Adipocyte (in vitro differentiated cells): ENCODE measurements at places on chromosomes 12 and 14.
A peak's percentile ranks its signal among the peaks of the same experiment; 100 is the strongest.

GRCh38 chr14:103830511-103831270 lies 16.7 kb downstream of the PPP1R13B start:
- no peak for DNase-seq

GRCh38 chr14:26008290-26008689 lies 589.5 kb downstream of the NOVA1 start:
- no peak for DNase-seq

- DNase-seq: peak; percentile 15
These were observed 12.2 kb downstream of the RERG start for GRCh38 chr12:15208871-15209656.

GRCh38 chr12:112906712-112907414 lies at the start of gene OAS1:
TSS of gene OAS1 (plus strand) at chr12:112906962. CDS start at chr12:112907040, 78 bp downstream.
- DNase-seq: peak; percentile 48

DNA sequence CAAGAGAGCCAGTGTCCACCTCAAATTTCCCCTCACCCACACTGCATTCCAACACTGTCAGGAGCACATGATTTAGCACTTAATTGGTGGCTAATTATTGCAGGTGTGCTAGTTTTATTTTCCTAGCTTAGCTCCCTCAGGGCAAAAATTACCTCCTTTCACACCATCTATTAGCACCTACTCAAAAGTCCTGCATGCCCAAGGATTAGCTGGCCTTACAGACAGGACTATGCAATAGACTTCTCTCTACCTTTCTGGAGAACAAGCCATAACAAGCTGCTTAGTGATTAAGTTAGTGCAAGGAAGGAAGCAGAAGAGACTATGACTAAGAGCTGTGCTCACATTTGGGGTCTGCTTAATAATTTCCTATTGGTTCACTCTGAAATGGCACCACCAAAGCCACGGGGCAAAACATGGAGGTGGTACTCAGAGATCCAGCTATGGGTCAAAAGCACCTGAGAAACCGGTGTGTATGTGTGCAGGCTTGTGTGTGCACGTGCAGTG lies 69.5 kb downstream of the STON2 start:
- DNase-seq: no peak

GRCh38 chr14:54462048-54462447 lies 20.9 kb upstream of the CNIH1 start:
- DNase-seq: no peak

- no peak for DNase-seq
These were observed 119.2 kb upstream of the DAAM1 start for GRCh38 chr14:59069163-59069854.

GRCh38 chr14:71262441-71262840 lies 355.2 kb downstream of the PCNX1 start:
- DNase-seq: no peak

DNA sequence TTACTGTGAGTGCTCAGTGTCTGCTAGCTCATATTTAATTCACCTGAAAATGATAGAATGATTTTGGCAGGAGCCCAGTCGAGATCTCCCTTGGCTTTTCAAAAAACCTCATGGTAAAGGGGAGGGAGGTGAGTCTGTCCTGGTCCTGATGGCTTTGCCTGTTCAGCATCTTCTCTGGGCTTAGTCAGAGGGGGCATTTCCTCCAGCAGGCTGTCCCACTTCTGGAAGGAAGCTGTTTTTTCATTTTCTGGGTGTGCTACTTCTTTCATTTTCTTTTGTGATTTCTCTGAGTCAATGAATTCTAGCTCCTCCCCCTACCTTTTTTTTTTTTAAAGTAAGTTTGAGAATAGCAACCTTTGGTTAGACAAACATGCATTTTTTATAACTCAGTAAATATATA lies 58.8 kb downstream of the TMX1 start:
- DNase-seq: no peak

GRCh38 chr12:1435044-1435443 lies 159.3 kb downstream of the FBXL14 start:
- no peak for DNase-seq

DNA sequence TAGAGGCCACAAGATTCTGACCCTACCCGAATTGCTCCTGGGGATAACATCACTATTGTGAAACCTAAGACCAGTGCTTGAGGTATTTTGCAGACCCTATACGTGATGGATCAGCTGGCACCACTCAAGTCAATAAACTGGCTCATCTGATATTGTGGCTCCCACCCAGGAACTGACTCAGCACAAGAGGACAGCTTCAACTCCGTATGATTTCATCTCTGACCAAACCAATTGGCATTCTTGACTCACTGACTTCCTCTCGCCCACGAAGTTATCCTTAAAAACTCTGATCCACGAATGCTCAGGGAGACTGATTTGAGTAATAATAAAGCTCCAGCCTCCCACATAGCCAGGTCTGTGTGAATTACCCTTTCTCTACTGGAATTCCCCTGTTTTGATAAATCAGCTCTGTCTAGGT lies 1036.1 kb upstream of the TMEM132C start:
- DNase-seq: peak; percentile 92

GRCh38 chr12:20142316-20142715 lies 226.0 kb upstream of the PDE3A start:
- DNase-seq: peak; percentile 56

GRCh38 chr14:61992139-61992538 lies 229.9 kb downstream of the SNAPC1 start:
- DNase-seq: no peak

- DNase-seq: no peak
These were observed 56.1 kb downstream of the KCNJ8 start for GRCh38 chr12:21718403-21718802.

GRCh38 chr12:122820838-122821271 lies 14.4 kb upstream of the HIP1R start:
- DNase-seq: no peak
